ENCODE measurements at places on chromosomes 3 and 15.

DNA sequence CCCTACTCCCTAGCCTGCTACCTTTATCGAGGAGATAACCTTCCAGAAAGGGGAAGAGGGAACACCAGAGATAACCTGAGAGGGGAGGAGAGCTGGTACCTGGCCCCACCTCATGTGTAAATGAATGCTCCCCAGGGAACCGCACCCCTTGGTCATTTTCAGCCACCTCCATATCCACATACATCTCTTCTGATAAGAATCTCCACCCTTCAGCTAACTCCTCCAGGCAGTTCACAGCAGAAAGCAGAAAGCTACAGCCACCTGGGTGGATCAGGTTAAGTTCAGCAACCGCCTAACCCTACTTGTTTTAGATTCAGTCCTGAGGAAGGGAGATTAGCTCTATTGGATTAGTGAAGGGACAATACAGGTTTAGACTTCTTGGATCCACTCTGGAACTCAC is 38.0 kb upstream of the TIMP4 start:
- DNase-seq: no peak

DNA sequence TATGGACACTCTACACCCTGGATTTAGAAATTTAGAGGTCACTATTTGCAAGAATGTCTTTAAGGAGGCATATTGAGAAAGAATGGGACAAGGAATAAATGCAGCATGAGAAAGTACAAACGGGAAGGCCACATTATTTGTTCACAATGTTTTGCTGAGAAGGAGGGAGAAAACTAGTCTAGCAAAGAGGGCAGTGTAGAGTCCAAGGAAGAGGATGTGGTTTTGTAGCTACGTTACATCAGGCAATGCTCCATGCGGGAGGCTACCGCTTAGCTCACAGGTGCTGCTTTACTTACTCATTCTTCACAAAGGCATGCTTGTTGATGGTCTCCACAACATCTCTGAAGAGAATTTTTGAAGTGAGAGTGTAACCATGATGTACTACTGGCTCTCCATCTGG is 191.1 kb downstream of the PLCH1 start:
- no peak for DNase-seq

DNA sequence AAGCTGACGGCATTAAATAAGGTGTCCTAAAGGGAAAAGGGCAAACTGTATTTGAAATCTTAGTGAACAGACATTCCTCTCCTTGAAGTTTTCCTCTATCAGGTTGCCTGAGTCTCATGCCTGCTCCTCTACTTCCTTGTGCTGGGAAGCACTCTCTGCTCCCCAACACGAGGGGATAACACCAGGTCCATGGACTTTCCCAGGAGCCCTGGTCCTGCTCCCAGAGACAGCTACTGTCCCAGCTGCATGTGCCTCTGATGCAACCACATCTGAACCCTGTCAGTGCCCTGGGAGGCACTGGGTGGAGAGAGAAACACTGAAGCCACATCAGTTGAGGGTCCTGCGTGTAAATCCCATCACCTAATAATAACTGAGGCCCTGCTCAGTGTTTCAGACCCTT is 7.4 kb downstream of the TLR9 start:
- no peak for DNase-seq

GRCh38 chr3:9473496-9474065 is 76.2 kb downstream of the SETD5 start:
- DNase-seq: no peak

GRCh38 chr3:23859012-23859743 is 53.4 kb downstream of the UBE2E1 start:
- DNase-seq: no peak

- no peak for DNase-seq
These were observed 386.9 kb downstream of the PDCD6IP start for GRCh38 chr3:34185301-34185700.

DNA sequence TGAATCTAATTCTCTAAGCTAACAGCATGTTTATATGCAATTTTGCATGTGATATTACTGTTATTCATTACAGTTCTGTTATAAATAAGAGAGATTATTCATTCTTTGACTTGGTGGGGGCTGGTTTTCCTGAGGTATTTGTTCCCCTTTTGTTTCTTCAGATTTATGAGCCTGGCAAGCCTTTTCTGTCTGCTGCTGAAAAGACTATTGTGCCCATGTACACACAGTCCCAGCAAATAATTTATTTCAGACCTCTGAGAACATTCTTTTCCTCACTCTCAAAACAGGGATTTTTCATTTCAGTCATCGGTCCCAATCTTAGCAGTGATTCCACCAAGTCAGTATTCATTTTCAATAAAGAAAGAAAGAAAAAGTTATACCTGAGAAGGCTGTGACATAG is 716.8 kb downstream of the NSUN3 start:
- no peak for DNase-seq

GRCh38 chr15:61687124-61687523 is 373.1 kb downstream of the VPS13C start:
- no peak for DNase-seq

DNA sequence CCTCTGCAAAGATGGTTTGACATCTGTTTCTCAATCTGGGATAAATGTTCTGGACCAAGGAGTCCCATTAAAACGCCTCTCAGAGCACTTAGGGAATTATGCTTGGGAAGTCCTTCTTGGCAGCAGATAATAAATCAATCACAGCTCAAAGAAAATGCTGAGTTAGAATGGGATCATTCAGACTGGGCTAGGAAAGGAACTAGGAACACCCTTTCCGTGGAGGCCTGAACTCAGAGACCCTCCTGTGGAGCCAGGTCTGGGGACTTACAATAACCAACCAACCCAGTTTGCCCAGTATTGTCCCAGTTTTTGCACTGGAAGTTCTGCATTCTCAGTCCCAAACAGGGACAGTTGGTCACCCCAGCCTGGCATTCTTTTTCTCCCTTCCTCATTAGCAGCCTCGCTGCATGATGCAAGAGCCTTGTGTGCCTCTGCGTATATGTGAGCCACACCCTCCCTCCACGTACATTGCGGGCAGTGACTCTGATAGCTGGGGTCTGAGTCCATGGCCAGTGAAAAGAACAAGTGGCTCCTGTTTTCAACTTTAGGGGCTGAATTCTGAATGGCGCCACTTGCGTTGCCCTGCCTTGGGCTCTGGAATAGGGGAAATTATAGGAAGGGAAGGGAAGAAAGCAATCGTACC is 88.7 kb downstream of the SEMA5B start:
- DNase-seq: no peak

- DNase-seq: no peak
These were observed 55.9 kb downstream of the ARHGAP31 start for GRCh38 chr3:119350114-119350513.

DNA sequence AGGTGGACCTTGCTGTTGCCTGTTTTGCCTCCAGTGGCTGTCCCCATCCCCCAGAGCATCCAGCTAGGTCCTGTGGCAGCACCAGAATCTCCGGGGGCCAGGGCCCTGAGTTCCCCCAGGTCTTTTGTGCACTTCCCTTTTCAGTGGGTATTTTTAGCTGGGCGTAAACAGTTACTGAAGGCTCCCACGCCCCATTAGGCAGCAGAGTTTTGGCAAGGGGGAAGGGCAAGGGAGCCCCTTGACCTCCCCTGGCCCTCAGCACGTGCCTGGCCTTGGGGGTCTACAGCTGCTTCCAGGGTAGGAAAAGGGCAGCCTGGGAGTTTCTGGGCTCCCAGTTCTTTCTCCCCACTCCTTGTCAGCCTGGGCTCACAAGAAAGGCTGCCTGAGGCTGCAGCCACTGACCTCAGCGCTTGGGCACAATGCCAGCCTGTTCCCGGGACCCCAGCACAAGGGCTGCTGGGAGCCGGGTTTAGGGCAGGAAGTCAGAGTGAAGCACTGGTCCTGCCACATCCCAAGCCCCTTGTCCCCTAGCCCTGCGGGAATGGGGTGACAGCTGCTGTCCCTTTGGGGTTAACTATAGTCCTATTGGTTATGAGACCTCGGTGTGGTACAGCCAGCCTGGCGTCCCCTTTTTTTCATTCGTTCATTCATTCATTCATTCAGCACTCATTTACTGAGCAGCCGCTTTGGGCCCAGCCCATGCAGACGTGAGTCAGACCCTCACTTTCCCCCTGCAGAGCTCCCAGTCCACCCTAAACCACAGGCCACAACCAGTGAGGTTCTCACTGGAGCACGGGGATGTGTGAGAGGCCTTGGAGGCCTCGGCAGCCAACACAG is 8.4 kb downstream of the CSK start:
- DNase-seq: peak; percentile 82
